ENCODE measurements at places on chromosomes 1 and 21.

- no peak for DNase-seq
Measured at GRCh38 chr1:214363386-214363785, 82.4 kb downstream of the SMYD2 start.

- no peak for DNase-seq
Measured at GRCh38 chr1:188027613-188028012, 1198.9 kb downstream of the PLA2G4A start.

DNA sequence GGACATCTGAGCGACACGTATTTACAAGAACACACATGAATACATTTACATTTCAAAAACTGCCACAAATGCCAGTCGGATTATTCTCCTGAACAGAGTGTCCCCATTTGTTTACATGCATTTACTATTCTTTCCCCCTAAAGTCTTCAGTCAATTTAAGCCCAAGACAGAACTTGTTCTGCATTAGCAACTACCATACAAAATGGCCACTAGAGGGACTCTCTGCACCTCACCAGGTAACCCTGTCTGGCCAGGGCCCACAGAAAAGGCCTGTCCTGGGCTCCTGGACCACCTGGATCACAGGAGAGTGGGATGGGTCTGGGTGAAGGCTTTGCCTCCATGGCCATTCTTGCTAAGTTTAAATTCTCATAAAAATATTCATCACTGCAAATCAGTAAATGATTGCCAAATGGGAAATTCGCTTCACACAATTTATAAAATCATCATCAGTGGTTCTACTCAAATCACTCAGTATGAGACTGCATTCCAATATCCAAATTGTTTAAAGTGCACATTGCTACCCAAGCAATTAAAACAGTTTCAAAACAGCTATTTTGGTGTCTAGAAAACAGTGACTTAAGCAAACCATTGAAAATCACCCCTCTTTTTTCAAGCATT is 12.5 kb upstream of the GUCA2A start:
- DNase-seq, result no peak

DNA sequence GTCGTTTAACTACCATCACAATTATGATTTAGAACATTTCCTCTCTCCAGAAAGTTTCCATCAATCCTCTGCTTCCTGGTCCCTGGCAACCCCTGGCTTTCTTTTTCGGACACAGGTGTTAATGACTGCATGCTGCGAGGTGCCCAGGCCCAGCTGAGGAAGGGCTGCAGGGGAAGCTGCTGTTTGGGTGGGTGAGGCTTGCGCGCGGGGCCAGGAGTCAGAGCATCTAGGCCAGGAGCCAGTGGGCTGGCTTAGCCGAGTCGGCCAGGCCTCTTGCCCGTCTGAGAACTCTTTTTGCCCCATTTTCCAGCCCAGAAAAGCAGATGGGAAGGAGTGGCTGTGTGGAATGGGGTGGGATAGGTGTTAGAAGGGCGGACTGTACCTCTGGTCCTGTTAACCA is 51.5 kb downstream of the NAV1 start:
- DNase-seq, result no peak

DNA sequence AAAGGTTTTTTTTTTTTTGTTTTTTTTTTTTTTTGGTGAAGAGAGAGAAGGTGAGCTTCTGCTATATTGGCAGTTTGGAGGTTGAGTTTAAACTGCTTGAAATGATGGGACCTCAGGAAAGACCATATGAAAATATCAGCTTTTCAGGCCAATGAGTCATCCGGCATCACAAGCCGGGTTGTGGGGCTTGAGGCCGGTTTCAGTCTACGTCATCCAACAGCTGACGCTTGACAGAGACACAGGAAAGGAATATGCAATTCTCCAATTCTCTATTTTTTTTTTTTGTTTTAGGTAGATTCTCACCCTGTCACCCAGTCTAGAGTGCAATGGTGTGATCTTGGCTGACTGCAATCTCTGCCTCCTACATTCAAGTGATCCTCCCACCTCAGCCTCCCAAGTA is 52.4 kb downstream of the KCNJ6 start:
- DNase-seq, result no peak

DNA sequence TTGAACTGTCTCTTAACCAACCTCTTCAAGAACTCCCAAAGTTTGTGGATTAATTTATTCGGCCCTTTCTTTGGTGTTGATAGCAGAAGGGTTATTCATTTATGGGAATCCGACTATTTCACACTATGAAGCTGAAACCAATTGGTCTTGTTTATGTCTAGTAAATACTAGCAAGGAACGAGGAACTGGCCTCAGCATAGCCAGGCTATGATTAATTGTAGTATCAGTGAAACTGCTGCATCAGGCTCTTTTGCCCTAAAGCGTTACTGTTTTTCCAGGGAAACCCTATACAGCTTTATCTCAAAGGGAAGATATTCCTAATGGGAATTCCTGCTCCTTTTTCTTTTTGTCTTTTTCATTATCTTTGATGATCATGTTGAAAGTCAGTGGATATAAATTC is 35.1 kb downstream of the CLEC20A start:
- DNase-seq, result no peak

DNA sequence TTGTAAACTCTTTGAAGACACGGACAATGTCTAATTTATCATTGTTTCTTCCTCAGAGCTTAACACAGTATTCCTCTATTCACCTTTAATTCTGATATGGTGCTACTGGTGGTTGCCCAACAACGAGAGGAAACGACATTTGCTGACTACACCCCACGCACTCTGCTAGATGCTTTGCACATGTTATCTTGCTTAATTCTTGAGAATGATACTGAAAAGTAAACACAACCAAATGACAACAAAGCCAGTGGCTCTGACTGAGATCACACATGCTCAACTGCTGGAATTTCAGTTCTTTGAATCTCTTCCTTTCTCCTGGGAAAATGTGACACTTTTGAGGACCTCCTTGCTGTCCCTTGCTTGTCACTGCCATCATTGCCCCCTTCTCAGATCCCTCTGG is 37.2 kb upstream of the DDAH1 start:
- no peak for DNase-seq

DNA sequence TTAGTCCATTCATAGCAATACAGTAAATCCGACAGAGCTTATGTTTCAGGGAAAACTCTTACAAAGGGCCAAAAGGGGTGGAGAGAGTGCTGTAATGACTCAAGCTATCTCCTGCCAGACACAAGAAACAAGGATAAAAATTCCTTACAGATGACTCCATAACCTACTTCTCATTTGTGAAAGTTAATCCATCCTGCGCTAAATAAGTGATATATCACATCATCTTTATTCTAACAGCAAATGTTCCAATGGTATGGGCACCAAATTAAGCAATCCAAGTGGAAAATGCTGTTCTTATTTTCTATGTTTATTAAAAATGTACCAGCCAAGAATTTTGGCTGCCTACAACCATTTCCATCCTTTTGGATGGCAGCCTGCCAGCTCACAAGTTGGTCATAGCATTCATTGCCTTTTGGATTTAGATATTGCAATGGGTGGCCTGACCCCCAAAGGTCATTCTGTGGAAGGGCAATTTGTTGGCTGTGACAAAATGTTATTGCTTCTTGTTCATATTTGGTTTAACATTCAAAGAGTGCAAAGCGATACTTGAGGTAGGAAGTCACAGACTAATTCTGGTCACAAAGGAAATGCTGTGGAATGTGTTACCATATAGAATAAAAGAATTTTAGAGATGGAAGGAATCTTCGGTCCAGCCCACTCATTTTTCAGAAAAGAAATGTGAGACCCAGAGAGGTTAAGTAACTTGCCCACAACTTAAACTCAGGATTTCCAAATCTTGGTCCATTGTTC is 2.8 kb upstream of the ENAH start:
- no peak for DNase-seq

DNA sequence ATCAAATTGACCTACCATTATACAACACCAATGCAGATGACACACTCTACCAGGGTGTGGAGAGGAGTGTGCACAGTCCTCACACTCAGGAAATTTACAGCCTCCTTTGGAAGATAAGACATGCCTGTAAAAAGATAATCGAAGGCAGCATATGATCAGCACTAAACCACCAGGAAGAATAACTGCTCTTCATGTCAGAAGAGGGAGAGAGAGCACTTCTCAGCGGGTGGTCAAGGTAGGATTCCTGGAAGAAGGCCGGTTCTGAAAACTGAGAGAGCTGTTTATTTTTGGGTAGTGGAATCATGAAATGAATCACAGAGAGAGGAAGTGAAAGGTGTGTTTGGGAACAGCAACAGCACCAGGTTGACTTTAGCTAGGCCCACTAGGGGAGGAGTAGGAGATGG is 14.0 kb upstream of the ZNF697 start:
- DNase-seq, result no peak

DNA sequence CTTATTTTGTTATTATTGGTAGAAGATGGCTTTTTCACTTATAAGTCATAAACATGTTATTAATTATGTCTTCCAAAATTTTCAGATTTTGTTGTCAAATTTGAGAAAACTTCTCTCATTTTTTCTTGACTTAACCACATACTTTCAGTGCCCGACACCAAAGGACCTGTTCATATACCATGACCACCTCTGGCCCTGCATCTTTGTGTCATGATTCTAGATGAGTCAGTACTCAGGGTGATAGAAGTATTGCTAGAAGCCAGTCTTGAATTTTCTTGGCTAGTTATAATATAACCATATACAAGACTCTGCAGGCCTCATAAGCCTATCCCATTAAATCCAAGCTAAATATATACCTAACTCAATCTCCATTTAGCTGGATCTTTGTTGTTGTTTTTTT is 35.4 kb upstream of the DPH5 start:
- DNase-seq, result no peak

DNA sequence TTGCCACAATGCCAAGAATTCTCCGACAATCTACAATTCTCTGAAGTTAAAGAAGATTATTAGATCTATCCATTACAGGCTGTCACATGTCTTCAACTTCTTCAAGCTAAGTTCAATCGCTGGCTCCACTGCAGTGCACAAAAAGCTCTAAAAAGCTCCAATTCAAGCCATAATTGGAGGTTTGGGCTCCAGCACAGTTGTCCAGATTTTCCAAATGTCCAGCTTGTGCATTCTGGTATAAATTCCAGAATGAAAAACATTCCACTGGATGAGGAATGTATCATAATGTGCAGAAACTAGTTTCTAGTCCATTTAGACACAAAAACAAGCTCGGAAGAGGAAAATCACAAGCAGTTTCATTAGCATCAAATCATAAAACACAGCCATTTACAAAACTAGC is 138.6 kb downstream of the NRIP1 start:
- DNase-seq, result no peak

DNA sequence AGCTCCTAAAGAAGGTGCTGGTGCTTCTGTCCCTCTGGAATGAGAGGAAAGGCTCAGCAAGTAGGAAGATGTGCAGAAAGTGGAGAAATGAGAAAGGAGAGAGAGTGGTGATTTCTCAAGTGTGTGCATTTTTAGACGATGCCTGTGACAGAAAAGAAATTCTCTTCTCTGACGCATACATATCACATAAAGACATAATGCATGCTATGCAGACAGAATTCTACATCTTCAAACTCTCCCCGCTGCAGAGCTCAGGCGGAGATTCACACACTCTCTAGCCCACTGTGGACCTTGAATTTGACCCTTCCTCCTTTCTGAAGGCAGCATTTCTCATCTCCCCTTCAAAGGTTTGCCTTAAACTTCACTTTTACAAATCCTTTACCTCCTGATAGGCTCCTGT is 52.0 kb upstream of the CAMK1G start:
- no peak for DNase-seq

DNA sequence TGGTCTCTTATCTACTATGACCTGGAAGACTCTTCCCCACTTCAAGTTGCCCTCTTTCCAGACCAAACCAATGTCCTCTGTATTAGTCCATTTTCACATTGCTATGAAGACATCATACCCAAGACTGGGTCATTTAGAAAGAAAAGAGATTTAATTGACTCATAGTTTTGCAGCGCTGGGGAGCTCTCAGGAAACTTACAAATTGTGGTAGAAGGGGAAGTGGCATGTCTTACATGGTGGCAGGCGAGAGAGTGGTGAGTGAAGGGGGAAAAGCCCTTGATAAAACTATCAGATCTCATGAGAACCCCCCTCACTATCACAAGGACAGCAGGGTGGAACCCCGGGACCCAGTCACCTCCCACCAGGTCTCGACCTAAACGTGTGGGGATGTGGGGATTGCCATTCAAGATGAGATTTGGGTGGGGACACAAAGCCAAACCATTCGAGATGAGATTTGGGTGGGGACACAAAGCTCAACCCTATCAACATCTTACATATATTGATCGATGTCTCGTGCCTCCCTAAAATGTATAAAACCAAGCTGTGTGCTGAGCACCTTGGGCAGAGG is 14.2 kb upstream of the AGPAT3 start:
- no peak for DNase-seq

DNA sequence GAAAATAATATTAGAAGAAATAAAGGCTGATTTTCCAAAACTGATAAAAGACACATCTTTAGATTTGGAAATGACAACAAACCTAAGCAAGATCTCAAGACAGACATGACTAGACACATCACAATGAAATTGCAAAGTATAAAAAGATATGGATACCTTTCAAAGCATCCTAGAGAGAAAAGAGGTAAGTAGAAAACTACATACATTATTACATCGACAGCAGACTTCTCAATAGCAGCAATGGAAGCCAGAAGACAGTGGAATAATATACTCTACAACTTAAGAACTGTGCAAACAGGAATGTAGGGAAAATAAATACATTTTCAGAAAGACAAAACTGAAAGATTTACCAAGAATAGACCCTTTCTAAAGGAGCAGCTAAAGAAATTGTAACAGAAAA is 50.2 kb downstream of the DENND1B start:
- no peak for DNase-seq

DNA sequence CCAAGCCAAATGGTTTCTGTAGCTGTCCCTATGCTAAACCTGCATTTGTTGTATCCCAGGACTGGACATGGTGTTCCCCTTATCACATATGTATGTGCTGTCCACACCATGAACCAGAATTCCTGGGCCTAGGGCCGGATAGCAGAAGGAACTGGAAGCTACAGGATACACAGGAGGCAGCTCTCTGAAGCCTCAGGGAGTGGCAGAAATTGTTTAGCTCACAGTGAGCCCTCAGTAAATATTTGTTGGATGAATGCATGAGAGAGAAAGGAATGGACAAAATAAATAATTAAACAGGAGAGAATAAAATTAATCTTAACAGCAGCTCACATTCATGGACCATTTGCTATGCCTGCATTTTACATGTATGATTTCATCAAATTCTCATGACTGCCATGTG is 2.1 kb downstream of the NIPAL3 start:
- no peak for DNase-seq

DNA sequence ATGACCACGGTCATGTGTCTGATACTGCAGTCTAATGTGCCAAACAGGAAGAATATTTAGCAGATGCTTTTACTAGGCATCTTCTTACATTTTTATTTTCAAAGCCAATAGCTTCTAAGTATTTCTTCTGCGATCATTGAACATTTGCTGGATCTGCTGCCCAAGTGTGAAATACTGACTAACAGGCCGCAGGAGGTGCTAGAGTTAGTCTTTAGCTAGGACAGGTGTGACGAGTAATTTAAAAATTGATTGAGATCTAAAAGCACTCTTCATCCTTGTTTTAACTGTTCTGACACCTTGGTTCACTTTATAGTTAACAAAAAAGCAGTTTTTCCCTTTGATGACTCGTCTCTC is 748 bp upstream of the FAM78B start:
- no peak for DNase-seq

- DNase-seq, result no peak
Measured at GRCh38 chr1:42974767-42975437, 16.2 kb upstream of the SLC2A1 start.
